Skeletal muscle tissue (tissue), 5 donors: ENCODE measurements at places on chromosomes 2 and 18. TPM values are rescaled to one million over a fixed set of nuclear protein-coding genes. Genes with fewer than 3 reads are reported as not detected.

RAMP1 gene
- total RNA-seq = 31.8 TPM

CRYGD gene
- total RNA-seq = not detected

SIGLEC15 gene
- not detected for total RNA-seq

MERTK gene
- 4.2 TPM for total RNA-seq

ABCB11 gene
- total RNA-seq = not detected

GAD1 gene
- 0.52 TPM for total RNA-seq

FEV gene
- total RNA-seq = not detected

ANKRD30B gene
- total RNA-seq = under 0.01 TPM

POTEE gene
- not detected for total RNA-seq

CKAP2L gene
- 1.0 TPM for total RNA-seq

HOXD11 gene
- not detected for total RNA-seq

CARF gene
- total RNA-seq = 14.6 TPM

MROH2A gene
- not detected for total RNA-seq

SERPINB4 gene
- total RNA-seq = not detected

IL37 gene
- total RNA-seq = not detected

CDKL4 gene
- total RNA-seq = 4.2 TPM

ZDBF2 gene
- 12.0 TPM for total RNA-seq

LRRTM1 gene
- total RNA-seq = under 0.01 TPM

STARD7 gene
- 185 TPM for total RNA-seq

LAMA1 gene
- 4.2 TPM for total RNA-seq

GCG gene
- total RNA-seq = 5.2 TPM

CGREF1 gene
- total RNA-seq = 2.1 TPM

TNP1 gene
- total RNA-seq = not detected

RAB11FIP5 gene
- 12.0 TPM for total RNA-seq

TMEM163 gene
- total RNA-seq = 1.0 TPM

RPS27A gene
- 1,291 TPM for total RNA-seq

MC5R gene
- total RNA-seq = 1.6 TPM

ZNF521 gene
- 40.2 TPM for total RNA-seq

SERPINB10 gene
- 1.0 TPM for total RNA-seq

CEP192 gene
- total RNA-seq = 56.9 TPM

TM4SF20 gene
- total RNA-seq = not detected

ELOA2 gene
- not detected for total RNA-seq

UGT1A3 gene
- total RNA-seq = not detected

OR6B2 gene
- total RNA-seq = not detected

SLC30A3 gene
- 0.52 TPM for total RNA-seq

HRH4 gene
- total RNA-seq = not detected

ACVR1C gene
- 0.52 TPM for total RNA-seq

TLX2 gene
- total RNA-seq = not detected

STK11IP gene
- 8.9 TPM for total RNA-seq

AMER3 gene
- total RNA-seq = not detected

ALPI gene
- not detected for total RNA-seq

SIX2 gene
- 4.2 TPM for total RNA-seq

RNU2-63P gene
- total RNA-seq = not detected

GPR75 gene
- 1.0 TPM for total RNA-seq

B4GALT6 gene
- total RNA-seq = 3.1 TPM

SPR gene
- total RNA-seq = 4.2 TPM

GYPC gene
- total RNA-seq = 238 TPM

HDHD2 gene
- total RNA-seq = 15.7 TPM

FZD7 gene
- total RNA-seq = 42.8 TPM

TSPYL6 gene
- not detected for total RNA-seq

DLGAP1 gene
- total RNA-seq = 0.52 TPM

ITGB6 gene
- 17.2 TPM for total RNA-seq

TRIP12 gene
- 209 TPM for total RNA-seq

DSC2 gene
- 4.2 TPM for total RNA-seq

ACTR1B gene
- total RNA-seq = 30.3 TPM

FMNL2 gene
- total RNA-seq = 15.7 TPM

TXNDC2 gene
- not detected for total RNA-seq

IL18R1 gene
- total RNA-seq = 0.52 TPM

SPP2 gene
- not detected for total RNA-seq

GAL3ST2 gene
- not detected for total RNA-seq
